ENCODE measurements at places on chromosomes 5 and 9.

DNA sequence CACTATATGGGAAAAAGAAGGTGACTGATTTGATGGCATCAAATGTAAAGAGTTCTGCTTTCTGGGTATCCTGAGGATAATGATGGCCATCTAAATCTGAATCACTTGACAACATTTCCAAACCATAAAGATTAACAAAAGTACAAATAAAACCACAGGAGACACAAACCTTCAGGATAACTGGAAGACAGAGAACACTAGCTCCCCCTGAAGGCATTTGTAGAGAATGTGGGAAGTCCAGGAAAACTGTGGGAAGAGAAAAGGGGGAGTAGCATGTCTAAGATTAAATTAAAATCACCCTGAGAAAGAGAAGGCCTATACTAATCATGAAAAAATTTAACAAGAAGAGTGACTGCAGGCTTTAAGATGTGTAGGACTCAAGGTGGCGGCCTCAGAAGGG is 116.2 kb downstream of the PRELID2 start:
- DNase-seq = no peak

DNA sequence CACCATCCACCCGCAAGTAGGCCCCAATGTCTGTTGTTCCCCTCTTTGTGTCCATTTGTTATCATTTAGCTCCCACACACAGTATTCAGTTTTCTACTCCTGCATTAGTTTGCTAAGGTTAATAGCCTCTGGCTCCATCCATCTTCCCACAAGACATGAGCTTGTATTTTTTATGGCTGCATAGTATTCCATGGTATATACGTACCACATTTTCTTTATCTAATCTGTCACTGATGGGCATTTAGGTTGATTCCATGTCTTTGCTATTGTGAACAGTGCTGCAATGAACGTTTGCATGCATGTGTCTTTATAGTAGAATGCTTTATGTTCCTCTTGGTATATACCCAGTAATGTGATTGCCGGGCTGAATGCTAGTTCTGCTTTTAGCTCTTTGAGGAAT is 150.4 kb downstream of the DCP2 start:
- no peak for DNase-seq

DNA sequence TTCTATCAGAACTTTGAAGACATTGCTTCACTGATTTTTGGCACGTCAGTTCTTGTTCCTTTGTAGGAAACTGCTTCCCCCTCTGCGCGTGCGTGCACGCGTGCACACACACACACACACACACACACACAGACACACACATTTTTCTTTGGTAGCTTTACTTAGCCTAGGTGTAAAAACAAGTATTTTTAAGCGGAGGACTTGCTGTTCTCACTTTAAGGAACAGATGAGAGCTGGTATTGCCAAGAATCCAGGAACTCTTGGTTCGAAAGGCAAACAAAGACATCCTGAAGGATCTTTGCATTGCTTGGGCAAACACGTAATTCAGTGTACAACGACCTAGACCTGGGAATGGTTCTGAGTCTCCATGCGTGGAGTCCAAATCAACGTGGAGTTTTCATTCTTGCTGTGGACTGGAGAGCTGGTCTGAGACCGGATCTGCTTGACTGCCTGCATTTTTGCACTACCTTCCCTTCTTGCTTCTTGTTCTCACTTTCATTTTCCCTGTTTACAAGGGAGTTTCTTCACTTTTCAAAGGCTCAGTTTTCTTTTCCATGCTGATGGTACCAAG is 8.2 kb downstream of the TMEM268 start:
- DNase-seq = no peak

DNA sequence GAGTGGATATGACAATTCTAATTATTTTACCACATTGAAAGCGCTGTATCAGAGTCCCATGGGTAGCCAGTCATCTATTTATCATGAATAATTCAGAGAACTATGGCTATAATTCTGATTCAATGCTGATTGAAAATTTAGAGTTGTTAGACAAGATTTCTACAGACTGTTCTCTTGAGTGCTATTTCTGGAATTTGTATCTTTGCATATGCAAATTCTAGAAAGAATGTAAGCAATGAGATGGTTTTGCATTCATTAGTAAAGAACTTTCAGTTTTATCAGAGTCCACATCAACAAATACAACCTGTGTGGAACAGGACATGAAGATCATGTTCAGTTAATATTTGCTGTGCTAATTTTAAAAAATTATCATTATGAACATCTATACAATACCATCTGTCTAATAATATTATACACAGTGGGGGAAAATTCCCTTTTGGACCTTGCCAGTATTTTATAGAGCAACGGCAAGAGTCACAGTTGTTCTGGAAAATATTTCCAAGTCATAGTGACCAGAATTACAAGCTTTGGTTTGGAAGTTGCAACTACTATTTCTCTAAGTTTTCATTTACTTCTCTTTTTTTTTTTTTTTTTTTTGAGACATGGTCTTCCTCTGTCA is 372.7 kb upstream of the PTGER4 start:
- DNase-seq = no peak

DNA sequence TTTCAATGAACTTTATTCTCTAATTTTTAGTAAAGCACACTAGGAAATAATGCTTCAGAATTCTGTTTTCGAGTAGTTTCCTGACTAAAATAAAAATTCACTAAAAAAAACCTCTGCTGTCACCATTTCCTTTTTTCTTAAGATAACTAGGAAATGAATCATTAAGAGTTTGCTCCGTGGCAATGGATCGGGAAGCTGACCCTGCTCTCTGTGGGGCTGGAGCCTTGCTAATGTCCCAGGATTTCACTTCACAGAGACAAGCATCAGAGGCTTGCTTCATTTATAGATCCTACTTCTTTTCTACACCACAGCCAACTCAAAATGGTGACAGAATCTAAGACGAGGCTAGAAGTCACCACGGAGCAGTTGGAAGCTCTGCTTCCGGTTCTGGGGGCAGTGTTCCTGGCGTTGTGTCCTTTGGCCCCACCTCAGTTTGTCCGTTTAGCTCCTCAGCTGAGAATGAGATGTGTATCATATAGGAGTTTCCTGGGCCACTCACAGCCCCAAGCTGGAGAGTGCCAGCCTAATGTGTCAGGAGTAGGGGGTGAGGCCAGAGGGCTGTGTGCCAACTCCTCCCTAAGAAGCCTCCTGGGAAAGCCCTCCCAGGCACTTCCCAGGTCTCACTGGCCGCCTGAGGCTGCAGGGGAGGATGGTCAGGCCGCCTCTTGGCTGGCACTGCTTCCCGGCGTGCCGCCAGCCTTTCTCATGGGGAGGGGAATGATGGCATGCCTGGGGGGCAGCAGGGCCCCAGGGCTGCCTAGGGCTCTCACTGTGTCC is 19.6 kb downstream of the TENT4A start:
- DNase-seq = no peak

DNA sequence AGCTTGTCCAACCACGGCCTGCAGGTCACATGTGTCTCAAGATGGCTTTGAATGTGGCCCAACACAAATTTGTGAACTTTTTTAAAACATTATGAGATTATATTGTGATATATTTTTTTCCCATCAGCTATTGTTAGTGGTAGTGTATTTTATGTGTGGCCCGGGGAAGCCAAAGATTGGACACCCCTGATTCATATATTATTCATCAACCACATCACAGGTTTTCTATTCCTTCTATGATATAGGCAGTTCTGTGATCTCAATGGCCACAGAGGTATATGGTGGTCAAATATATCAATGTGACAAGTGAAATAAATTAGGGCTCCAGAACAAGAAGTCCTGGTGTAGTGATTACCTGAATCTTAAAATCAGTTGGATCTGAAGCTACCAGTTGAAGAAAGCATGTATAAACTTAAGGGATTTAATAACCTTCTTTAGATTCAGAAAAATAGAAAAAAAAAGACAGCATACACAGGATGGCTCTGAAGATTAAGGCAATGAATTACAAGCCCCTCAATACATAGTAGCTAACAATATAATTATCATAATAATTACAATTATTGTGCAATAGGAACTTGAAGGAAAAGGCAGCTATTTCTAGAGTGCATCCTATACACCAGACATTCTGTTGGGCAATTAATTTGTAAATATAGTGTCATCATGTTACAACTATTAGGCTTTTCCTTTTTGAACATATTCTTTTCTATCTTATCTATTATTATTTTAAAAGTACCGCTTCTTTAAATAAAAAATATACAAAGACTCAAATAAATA is 530.4 kb upstream of the PTPRD start:
- DNase-seq = no peak

DNA sequence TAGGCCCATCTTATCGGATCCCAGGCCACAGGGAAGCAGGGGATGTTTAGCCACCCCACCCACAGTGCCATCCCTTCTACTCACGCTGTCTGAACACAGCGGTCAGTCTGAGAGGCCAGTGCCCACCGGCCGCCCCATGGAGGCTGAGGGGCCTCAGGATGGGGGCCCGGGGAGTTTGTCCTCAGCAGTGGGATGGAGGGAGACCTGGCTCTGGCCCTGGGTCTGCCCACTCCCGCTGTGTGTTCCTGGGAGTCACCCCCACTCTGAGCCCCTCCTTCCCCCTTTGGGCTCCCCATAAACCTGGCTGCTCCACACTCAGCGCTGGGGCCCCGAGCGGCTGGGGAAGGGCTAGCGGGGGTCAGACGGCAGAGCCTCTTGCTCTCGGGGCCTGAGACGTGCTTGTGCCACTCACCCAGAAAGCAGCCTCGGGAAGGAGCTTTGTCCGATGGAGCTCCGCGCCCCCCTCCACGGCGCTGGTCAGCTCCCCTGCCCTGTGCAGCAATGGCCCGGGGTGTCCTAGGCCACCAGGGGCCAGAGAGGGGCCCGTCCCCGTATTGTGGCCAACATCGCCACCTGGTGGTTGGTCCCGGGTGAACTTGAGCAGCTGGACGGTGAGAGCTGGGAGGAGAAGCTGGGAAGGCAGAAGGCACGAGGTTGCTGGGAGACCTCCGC is 10.9 kb upstream of the LAMC3 start:
- peak; percentile 25 for DNase-seq

Measured in NCI-H1092 (cell line).